ENCODE measurements at places on chromosomes 6 and 20. TPM values are rescaled to one million over a fixed set of nuclear protein-coding genes. Genes with fewer than 3 reads are reported as not detected.

- no peak for DNase-seq
Observed at GRCh38 chr6:33492093-33492492, 37.7 kb downstream of the ZBTB9 start.

- DNase-seq = no peak
Observed at GRCh38 chr6:6515691-6516607, 72.6 kb upstream of the LY86 start.

DNA sequence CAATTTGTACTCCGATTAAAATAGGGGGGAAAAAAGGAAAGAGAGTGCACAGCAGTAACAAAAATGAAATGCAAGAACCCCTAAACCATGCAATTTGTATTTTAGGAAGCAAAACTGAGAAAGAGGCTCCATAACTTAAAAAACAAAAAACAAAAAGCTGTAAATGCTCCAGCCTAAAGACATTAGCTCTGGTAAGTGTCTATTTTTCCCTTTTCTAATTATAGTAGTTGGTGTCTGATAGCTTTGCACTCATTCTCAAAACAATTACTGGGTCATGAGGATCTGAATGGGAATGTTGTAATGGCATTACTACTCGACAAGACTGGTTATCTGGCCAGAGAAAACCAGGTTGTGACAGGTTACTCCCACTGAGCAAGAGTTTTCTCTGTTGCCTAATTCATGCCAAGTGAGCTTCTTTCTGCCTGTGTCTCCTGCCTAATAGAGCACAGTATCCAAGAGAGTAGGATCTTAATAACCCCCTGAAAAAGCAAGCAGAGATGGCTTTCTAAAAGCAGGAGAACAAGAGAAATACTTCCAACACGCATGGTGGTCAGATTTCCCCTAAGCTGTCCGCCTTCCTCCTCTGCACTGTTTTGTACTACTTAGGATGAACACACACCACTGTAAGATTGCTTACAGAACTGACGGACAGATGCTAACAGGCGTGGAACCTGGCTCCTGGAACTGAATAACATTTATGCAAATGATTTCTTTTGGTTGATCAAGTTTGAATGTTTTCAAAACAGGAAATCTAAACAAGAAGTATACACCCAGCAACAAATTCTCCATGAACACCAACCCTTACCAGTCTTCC is 86.4 kb downstream of the FKBP5 start:
- no peak for DNase-seq

- DNase-seq = no peak
Observed at GRCh38 chr6:87806635-87807034, 104.6 kb upstream of the AKIRIN2 start.

DNA sequence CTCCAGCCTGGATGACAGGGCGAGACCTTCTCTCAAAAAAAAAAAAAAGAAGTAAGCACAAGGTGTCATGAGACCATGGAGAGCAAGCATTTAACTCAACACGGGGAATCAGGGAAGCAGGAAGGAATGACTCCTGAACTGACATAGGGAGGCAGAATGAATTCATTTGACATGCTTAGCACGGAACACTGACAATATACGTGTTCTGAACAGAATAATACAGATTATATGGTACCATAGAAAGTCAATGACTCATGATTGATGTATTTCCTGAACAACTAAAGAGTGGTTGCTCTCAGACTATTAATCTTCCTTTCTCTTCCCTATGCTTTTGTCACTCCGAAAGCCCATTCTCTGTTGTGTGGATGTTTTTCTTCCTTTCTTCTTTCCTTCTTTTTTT is 20.7 kb upstream of the ASIP start:
- DNase-seq = no peak

Gene DCDC2
- not detected for total RNA-seq

DNA sequence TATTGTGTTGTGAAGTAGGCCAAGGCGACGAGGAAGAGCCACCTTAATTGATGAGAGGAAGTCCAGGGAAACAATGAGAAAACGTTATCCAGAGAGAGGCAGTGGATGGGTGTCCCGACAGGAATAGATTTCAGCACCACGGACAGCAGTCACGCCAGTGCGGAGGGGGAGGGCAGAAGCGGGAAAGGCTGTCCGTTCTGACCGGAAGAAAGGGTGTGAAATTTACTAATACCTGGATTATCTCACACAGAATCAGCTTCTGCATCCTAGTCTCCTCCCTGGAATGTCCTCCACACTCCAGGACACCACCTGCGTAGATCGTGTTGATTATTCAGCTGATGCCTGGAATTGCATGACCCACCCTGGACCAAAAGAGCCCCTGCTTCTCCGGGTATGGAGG is 7.4 kb upstream of the BPIFA3 start:
- DNase-seq = peak; percentile 63

DNA sequence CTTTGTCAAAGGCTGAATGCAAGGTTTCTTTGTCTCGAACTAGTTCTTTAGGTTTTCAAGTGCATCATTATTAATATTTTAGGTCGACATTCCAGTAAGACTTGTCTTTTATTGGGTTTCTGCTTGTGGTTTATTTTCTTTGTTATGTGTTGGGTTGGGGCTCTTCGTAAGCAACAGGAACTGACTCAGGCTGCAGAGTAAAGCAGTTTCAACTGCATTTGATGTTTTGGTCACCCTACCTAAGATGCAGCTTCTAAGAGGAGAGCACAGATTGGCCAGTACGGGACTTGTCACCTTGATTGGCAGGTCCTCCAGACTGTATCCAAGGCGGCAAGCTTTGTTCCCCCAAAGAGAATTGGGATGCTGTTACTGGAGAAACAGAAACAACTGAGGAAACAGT is 149.5 kb upstream of the SULF2 start:
- DNase-seq = no peak

GRCh38 chr6:152161501-152161900 is 354.0 kb downstream of the ESR1 start:
- peak; percentile 73 for DNase-seq

DNA sequence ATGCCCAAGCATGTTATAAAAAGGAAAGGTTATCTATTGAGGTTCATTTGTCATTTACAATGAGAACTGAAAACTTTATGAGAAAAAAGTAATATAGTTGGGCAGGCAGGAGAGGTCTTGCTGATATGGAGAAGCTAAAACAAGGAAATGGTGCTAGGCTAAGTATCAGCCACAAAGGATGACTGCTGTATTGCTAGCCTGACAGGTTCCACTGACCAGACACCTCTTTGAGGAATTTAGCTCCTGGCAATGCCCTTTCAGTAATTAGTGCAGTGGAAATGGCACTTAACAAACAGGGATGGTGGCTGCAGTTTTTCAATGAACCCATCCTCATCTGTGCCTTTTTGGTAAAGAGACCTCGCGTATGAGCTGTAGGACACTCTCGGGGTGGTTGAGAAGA is 284.4 kb downstream of the ZFAND3 start:
- DNase-seq = no peak
